Hematopoietic multipotent progenitor cell treated with erythropoietin and hydrocortisone succinate and interleukin-3 and kit ligand, for 8 days (in vitro differentiated cells): ENCODE measurements at places on chromosomes 3 and 15.

DNA sequence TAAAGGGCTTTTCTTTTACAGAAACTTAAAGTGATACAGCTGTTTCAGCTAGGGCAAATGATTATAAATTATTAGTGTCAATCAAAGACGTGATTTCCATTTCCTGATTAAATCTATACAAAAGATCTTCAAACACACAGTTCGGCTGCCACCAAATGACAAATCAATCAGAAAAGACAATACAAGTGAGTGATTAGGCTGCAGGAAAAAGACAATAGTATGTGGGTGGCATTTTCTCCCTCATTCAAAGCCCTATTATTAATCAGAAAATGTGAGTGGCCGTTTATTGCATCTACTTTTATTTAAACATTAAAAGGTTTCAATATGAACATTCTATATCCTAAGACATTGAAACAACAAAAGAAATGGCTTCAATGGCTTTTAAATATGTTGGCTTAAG lies 895.6 kb upstream of the ROBO1 start:
- no peak for DNase-seq

DNA sequence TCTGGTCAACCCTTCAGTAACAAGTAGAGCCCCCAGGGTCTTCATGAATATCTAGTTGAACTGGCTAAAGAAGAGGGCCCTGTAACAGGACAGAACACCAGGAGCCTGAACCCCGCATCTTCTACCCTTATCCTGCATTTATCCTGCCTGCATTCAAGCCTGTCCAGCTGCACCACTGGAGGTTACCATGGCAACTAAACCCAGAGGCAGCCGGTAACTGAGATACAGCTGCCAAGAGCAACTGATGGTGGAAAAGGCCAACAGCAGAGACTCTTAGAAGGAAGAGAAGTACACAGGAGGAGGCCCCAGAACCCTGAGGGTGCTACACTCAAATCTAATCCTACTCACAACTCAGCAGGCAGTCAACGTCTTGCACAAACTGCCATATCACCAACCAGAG lies 3.7 kb upstream of the PRKAR2A start:
- no peak for DNase-seq

GRCh38 chr3:104510131-104510849 lies 856.4 kb upstream of the ALCAM start:
- no peak for DNase-seq

DNA sequence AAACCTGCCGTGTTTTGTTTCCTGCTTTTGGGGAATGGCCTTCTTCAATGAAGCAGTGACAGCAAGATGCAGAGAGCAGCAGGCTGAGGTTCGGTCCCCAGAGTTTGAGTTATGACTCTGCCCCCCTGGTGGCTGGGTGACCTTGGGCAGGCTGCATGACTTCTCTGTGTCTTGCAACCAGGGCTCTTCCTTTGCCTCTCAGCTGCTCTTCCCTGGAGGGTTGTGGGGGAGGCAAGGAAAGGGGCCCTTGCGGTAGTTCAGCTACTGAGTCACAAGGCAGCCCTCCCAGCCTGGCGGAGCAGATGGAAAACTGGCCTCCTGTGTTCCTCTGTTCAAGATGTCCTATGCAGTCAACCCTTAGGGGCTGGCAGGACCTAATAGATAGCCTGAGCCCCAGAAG lies 17.1 kb downstream of the CTXND1 start:
- DNase-seq = peak; percentile 49

- no peak for DNase-seq
Measured at GRCh38 chr3:55770077-55770476, 283.0 kb upstream of the WNT5A start.

DNA sequence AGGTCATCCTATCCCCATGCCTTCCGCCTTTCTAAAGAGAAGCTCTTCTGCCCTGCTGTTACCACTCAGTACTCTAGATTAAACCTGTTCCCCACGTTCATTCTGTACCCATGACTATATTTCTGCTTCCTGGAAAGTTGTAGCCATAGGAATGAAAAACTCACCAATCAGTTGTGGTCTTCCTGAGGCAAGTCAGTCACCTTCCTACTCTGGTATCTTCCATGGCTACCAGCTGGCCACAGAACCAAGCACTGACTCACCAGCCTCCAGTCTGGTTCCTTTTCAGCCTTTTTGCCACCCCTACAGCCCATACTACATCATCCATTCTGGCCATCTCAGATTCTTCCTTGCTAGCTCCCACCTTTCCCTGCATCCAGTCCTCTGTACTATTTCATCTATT lies 46.4 kb downstream of the TMEM44 start:
- DNase-seq = no peak

DNA sequence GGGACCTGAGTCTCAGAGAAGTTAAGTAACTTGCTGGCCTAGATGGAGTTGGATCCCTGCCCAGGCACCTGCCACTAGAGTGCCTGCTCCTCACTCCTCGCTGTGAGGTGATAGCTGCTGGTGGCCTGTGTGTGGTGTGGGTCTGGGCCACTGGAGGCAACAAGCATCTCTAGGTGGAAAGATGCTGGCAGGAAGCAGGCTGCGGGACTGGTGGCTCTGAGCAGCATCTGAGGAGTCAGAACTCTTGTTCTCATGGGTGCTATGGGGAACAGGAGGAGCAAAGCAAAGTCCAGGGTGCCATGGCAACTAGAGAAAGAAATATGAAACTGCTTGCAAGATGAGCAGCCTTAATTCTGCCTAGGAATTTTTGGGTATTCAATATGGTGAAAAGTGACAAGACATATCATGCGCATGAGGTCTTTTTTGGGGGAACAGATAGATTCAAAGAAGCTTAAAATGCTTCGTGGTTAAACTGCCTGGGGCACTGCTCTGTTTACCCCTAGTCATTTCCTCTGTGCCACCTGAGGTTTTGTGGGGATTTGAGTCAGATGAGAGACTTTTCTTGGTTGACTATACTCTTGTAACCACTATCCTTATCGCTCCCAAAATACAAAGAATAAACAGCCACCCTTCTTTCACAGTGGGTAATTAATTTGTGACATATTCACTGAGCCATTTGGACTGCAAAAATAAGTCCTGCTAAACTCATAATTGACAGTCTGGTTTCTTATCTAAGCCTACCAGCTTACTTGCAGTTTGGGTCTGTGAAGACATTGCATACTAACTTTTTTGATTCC lies 50.3 kb downstream of the MED12L start:
- peak; percentile 96 for DNase-seq

- no peak for DNase-seq
Measured at GRCh38 chr3:140545197-140545596, 132.7 kb upstream of the TRIM42 start.

GRCh38 chr3:10484709-10485108 lies 20.7 kb downstream of the ATP2B2 start:
- no peak for DNase-seq

DNA sequence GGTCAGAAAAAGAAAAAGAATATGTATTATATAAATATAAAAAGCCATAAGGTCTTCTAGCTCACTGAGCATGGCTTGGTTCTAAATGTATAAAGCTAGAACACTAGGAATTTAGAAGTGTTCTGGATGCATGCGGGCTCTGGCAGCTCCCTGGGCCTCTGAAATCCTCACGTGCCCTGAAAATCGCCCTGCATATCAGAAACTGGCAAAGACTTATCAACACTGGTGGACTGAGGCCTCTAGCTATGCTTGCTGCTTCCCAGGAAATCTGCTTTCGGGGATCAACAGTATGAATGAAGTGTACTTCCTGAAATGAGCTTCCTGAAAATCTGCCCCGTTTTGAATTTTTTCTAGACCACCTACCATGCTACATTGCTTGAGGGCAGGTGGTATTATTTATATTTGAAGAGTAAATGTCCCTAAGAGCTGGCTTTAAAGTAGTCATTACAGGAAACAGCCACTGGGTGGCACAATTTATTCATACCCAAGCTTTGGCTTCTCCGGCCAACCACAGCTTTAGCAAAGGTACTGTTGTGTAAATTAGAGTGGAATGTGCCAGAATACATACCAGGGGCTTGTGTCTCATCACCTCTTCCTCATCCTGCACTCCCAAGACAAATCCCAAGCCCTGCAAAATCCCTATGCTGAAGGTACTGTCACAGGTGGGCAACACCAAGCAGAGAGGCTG lies 17.7 kb downstream of the CRTAP start:
- peak; percentile 79 for DNase-seq

DNA sequence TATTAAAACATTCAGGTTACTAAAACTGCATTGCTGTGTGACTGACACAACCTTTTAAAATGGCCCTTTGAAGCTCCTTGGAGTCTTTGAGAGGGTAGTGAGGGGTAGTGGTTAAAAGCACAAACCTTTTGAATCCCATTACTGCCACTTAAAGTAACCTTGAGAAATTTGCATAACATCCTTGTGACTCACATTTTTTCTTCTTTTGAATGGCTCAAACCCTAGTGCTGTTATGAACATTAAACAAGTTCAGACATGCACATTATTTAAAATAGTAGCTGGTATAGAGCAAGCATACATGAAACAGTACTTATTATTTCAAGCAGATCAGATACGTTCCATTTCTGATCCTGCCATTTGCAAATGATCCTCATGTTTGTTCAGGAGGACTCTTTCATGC lies 3.7 kb upstream of the CLDN1 start:
- no peak for DNase-seq

GRCh38 chr15:57611938-57612337 lies 20.2 kb downstream of the MYZAP start:
- DNase-seq = no peak

DNA sequence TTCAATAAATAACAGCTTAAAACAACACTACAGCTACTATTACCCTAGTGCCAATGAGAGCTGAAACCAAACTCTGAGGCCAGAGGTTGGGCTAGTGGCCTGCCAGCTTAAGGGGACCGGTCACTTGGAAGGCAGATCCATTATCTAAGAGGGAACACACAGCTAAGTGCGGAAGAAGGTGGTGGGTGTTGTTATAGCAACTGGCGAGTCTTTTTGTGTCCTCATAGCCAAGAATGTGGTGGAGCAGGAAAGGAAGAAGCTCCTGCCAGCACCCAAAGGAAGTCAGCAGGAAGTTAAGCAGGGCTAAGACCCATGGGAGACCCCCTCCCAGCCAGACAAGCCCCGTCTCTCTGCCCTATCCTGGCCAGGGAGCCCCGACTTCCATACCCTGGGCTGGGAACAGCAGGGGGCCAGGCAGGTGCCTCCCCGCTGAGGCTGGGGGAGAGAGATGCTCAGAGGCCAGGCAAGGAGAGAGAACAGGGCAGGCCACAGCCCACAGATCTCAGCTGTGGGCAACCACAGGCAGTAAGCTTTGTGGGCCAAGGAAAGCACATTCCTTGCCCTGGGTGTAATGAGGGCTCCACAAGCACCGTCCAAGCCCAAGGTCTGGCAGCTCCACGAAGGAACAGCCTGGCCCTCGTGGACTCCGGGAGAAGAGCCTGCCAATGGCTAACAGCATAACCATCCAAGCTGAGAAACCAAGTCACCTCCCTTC lies 34.0 kb upstream of the HRH1 start:
- DNase-seq = no peak

DNA sequence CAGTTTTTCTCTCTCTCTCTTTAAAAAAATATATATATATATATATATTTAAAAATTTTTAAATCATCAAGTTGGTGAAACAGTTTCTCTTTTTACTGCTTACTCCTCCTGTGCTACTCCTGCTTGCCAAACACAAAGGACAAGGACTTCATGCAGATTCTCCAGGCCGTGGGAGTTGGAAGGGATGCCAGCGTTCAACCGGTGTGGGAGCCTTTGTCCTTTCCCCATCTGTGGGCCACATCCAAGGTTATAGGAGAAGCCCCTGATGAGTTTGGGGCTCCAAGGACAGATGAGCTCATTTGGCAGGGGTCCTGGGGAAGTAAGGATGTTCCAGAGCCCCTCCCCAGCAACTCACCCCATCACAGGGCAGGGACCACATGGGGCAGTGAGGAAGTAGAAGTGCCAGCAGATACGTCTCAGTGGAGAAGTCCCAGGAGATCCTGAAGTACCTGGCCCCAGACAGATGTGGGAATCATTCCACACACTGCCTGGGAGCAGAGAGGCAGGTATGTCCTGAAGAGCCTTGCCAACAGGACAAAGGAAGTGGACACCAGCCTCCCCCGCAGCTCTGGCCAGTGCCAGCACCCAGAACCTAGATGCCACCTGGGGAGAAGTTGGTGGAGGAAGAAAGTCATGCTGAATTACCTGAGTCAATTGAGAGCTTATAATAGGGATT lies 36.6 kb downstream of the CCK start:
- no peak for DNase-seq

DNA sequence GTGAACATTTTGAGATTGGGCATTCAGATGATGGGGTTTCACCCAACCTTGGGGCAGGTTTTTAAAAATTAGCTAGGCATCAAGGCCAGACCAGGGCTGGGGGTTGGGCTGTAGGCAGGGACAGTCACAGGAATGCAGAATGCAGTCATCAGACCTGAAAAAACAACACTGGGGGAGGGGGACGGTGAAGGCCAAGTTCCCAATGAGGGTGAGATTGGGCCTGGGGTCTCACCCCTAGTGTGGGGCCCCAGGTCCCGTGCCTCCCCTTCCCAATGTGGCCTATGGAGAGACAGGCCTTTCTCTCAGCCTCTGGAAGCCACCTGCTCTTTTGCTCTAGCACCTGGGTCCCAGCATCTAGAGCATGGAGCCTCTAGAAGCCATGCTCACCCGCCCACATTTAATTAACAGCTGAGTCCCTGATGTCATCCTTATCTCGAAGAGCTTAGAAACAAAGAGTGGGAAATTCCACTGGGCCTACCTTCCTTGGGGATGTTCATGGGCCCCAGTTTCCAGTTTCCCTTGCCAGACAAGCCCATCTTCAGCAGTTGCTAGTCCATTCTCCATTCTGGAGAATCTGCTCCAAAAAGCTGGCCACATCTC lies 6.1 kb downstream of the RHO start:
- no peak for DNase-seq

DNA sequence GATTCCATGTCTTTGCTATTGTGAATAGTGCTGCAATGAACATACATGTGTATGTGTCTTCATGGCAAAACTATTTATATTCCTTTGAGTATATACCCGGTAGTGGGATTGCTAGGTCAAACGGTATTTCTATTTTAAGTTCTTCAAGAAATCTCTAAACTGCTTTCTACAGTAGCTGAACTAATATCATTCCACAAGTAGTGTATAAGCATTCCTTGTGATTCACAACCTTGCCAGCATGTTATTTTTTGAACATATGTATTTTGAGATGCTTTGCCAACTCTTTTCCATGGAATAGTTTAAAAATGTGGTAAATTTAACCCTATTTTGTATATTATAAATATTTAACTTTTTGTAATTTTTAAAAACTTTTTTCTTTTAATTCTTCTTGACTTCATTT lies 592.7 kb upstream of the NAALADL2 start:
- no peak for DNase-seq

DNA sequence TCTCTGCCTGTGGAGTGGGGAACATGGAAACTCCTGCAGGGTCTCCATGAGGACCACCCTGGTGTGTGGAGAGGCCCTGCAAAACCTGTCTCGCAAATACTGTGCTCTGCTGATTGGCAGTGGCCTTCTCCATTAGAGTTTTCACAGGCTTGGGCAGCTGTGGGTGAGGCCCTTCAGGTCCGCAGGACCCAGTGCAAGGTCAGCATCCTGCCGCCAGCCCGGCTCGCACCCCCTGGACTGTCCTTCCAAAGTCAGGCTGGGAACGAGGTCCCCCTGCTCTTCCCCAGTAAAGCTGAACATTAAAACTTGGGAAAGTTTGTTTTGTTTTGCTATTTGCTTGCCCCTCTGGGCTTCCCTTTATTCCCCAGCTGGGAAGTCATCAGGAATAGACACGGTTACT lies 85.0 kb upstream of the PLXNA1 start:
- DNase-seq = no peak
